Amniotic epithelial cell (primary cell): ENCODE measurements at places on chromosomes 3 and 15.

- peak; percentile 99 for DNase-seq
Measured at GRCh38 chr3:187286467-187287059, 5.0 kb downstream of the MASP1 start.

DNA sequence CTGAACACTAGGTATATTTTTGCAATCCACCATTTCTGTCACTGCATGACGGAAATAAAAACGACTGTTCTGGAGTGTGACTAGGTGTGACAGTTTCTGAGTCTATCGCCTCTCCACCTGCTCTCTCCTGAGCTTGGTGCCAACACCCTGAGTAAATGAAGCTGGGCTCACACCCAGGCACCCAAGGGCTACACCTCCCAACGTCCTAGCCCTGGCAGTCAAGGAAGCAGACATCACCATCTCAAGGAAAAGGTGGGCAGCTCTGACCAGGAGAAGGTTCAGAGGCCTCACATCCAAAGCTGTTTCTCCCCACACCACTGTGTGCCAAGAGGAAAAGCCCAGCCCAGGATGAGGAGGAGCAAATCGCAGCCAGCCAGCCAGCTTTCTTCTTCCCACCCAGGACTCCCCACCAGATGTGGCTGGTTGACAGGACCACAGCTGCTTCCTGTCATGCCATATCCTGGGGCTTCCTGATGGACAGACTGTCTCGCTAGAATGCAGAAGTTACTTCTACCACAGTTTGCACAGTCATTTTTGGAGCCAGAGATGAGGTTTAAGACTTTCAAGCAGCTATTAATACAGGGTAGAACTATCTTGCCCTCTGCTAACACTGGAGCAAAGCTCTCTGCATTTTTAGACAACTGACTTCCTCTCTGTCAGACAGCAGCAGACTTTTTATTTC, 3.3 kb downstream of the SCAMP2 start:
- DNase-seq = peak; percentile 27

DNA sequence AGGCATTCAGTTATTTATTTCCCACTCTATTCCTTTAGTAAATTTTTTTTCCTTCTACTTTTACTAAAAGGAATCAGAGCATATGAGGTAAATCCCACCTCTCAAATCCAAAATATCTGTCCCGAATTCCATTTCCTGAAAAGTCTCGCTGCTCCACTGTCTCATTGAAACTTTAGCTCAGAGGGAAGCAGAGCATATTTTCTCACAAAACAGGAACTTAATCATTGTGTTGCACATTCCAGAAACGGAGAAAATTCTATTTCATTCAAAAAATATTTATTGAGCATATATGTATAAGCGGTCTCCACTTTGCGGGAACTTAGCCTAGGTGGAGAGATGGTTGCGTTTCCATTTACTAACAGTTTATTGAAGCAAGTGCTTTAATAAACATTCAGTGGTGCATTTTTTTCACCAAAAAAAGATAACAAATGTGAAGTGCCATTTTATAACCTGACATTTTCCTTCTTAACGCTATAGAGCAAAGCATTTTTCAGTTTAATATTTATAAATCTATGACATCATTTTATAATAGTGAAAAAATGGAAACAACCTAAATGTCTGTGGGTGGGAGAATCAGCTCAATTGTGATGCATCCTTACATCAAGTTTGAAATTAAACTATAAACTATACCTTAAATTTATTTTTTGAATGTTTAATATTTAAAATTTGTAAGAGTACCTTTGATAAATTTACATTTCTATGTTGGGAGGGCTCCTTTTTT, 67.2 kb upstream of the CSTA start:
- DNase-seq = no peak

GRCh38 chr3:71487418-71487817, 96.1 kb downstream of the FOXP1 start:
- no peak for DNase-seq

DNA sequence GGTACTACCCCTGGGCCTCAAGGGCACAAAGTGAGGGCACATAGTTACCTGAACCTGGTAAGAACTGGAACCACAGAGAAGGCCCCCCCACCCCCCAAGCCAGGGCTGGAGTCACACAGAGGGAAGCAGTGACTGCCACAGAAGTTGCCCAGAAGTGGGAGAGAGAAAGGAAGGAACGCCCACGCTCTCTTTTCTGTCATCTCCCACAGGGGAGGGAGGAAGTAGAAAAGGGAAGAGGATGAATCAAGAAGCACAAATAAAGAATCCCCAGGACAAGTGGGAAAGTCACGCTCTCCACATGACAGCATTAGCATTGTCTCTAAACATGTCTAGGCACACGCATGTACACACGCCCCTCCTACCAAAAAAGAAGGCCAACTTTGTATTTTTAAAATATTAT, 114.7 kb upstream of the FRMD4B start:
- DNase-seq = no peak

DNA sequence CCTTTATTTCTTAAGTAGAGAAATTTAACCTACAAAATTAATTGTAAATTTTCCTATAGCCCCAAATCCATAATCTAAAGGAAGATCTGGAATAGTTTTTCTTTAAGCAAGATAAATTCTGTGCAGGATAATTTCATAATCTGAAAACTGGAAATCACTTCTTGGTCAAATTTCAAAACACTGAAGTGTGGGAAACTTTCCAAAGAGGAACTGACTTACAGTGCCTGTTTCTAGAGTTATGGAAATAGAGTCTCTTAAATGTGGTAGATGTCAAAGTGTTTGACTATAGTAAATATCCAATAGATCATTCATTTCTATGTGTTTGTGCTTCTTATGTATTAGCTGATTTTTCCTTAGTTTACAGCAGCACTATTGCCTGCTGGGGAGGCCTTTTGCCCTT, 1.6 kb upstream of the P2RY13 start:
- DNase-seq = peak; percentile 45

GRCh38 chr3:46936733-46937250, 39.8 kb downstream of the CCDC12 start:
- DNase-seq = no peak

GRCh38 chr3:28218071-28218916, 23.1 kb upstream of the CMC1 start:
- no peak for DNase-seq

GRCh38 chr15:63708126-63708772, 111.1 kb downstream of the FBXL22 start:
- DNase-seq = peak; percentile 74

DNA sequence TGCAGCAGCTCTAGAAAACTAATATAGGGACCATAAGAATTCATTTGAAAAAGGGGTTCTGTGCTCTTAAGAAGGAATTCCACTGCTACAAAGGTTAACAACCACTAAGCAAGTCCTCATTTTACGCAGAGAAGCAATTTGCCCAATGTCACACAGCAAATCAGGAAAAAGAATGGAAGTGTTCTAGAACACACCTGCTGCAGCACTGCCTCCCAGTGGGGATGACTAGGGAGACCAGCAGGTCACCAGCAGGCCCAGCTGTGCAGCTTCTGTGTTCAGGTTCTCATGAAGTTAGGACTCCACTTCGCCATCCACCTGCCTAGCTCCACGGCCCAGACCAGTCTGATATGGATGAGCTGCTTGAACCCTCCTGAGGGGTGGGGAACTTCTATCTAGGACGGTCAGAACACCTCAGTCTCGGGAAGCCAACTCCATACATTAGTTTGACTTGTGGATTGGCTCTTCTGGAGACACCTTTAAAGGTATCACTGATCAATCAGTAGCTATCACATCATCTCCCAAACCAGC, 18.6 kb downstream of the POMGNT2 start:
- no peak for DNase-seq

GRCh38 chr3:174094669-174095068, 697.1 kb downstream of the NLGN1 start:
- DNase-seq = no peak

- no peak for DNase-seq
Measured at GRCh38 chr3:147423537-147423797, 14.3 kb downstream of the ZIC1 start.

DNA sequence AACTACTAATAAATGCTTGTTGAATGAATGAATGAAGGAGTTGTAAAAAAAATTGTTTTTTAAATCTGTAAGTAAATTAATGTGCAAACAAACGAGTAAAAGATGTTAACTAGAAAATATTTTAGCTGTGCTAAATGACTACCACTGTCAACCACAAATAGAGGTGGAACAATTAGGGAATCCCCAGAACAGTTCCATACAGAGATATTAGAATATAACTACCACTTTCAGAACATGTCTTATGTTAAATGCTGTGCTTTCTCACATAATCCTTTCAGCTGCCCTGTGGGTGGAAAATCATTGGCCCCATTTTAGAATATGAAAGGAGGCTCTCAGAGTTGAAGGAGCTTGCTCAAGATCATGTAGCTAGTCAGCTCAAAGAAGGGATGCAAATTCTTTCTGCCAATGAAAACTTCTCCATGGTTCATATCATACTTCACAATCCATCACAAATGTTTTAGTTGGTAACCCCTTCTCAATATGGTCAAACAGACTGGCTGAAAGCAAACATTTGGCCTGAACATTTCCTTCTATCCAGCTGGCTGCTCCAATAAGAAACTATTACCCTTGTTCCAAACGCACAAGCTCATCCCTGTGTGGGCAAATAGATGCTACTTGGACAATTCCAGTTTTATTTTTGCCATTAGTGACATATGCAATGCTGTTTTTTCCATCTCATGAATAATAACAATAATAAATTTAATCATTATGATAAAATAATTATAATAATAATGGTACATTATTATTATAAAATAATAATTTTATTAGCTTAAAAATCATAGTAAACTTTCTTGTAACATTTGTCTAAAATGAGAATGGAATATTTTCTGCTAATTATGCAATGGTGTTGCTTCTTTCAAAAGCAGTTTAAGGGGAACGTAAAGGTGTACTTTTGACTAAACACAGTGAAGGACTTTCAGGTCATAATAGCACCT, 290.4 kb upstream of the STT3B start:
- no peak for DNase-seq

DNA sequence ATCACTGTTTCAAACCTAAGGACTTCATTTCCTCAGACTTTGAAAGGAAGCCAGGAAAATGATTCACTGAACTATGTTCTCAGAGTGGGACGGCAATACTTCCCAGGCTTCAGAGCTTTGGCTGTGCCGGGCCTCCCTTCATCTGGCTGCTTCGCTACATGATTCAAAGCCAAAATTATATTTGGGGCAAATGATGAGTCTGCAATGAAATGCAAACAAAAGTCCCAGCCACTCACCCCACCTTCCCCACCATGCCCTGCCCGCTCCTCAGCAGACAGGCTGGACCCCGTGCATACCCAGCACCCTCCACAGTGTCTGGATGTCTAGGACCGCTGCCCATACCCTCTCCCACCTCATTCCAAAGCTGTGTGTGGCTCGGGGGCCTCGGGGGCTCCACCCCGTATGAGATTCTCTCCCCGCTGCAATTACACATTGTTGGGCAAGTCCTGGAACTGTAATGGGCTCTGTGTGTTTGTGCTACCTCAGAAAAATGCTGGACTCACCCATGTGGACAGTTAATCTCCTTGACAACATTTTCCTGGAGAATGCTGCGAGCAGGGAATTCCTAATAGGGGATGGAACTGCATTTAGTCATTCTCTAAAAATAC, 32.2 kb downstream of the ATP10A start:
- DNase-seq = peak; percentile 77

DNA sequence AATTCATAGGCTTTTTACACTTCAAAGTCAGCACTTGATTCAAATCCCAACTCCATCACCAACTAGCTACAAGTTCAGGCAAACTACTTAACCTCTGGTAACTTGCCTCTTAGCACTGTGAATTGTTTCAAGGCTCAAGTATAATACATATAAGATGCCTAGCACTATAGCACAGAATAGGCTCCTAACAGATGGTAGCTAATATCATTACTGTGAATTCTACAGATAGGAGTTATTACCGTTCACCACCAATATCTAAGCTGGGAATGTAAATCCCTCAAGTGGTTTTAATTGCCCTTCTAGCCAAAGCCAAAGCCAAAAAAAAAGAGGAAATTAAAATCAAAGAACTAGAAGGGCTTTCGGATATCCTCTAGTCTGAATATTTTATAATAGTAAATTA, 15.4 kb downstream of the DLG1 start:
- no peak for DNase-seq
